ENCODE measurements at places on chromosomes 6 and 20.

- DNase-seq = no peak
Observed at GRCh38 chr6:165811512-165811911, 148.5 kb upstream of the PDE10A start.

GRCh38 chr6:138945354-138945753 is 42.7 kb downstream of the REPS1 start:
- DNase-seq = no peak

DNA sequence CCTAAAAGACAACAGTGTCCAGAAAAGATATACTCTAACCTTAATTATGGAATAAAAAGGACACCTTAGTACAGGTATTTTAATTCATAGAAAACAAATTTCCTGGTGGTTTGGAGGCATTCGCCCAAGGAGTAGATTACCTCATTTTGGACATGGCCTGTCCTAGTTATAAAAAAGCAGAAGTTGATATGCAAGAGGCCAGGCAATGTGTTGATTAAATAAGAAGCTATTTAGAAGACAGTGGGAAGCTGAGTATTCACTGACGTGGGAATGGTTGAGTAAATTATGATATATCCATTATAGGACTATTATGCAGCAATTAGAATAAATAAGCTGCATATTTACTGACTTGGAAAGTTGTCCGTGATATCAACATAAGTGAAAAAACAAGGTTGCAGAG is 314.9 kb downstream of the ALDH8A1 start:
- no peak for DNase-seq

DNA sequence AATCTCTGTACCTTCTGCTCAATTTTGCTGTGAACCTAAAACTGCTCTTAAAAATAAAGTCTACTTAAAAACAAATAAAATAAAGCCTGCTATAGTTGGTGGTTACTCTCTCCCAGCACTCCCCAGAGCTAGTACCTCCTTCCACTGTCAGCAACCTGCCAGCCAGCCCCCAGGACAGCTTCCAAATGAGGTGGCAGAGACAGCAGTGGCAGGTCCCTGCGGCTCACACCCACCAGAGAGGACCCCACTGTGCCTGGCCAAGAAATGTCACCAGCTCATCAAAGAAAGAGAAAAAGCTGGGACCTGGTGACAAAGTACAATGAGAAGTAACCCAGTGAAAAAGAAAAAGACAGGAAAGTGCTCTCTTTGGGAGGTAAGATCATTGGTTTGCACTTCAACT is 15.2 kb downstream of the APMAP start:
- no peak for DNase-seq

DNA sequence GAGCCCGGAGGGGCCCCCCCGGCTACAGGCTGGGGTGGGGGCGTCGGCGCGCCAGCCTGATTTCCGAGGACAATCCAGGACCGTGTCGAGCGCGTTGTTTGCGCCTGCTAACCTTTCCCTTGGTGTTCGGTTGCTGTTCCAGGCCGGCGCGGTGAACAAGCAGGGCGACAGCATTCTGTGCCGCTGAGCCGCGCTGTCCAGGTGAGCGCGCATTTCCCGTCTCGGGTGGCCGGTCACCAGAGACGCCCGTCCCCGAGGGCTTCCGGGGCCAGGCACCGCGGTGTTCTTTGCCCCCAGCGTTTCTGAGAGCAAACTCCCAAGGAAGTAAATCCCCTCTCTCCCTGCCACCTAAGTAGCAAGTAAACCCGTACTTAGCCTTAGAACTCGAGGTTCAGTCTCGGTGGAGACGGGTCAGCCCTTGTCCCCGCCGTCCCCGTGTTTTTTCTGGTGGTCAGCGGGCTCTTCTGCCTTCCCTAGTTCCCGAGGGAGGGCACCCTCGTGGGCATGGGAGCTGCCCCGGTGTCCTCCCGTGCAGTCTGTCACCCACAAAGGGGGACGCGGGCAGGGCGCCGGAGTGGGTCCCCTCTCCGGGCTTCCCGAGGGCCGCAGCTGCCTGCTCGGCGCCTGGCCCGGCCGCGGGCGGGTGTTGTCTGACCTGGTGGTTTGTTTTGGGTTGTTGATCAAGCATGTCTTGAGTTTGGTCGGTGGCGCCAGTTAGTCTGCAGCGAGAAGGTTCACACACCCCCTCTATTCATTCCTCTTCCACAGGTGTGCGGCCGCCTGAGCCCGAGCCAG is 1.5 kb downstream of the ID4 start:
- DNase-seq = no peak

DNA sequence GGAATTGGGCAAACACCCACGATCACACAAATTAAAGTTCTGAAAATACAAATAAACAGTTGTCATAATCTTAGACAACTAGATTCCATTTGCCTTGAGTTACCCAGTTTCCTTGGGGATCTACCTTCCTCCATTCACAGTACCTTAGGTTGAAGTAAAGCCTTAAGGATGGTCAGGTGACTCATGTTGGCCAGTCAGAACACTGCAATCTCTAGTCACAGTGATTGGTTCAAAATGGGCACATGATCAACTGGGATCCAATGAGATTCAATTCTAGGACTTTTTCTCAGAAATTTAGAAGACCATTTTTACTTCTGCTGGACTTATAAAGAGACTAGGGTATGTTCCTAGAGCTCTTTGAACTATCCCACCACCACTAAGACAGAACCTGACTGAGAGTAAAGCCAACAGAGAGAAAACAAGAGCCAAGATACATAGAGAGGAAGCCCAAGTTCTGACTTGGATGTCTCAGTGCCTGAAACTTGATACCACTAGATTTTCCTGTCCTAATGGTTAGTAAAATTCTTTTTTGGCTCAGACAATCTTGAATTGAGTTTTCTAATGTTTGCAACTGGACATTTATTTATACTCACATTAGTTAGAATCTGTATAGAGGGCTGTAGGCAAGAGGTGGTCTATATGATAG is 8.6 kb upstream of the CLIC5 start:
- DNase-seq = no peak

- peak; percentile 45 for DNase-seq
Observed at GRCh38 chr20:57514273-57514751, 10.6 kb downstream of the CTCFL start.

GRCh38 chr6:22737331-22737730 is 168.0 kb downstream of the HDGFL1 start:
- DNase-seq = no peak

DNA sequence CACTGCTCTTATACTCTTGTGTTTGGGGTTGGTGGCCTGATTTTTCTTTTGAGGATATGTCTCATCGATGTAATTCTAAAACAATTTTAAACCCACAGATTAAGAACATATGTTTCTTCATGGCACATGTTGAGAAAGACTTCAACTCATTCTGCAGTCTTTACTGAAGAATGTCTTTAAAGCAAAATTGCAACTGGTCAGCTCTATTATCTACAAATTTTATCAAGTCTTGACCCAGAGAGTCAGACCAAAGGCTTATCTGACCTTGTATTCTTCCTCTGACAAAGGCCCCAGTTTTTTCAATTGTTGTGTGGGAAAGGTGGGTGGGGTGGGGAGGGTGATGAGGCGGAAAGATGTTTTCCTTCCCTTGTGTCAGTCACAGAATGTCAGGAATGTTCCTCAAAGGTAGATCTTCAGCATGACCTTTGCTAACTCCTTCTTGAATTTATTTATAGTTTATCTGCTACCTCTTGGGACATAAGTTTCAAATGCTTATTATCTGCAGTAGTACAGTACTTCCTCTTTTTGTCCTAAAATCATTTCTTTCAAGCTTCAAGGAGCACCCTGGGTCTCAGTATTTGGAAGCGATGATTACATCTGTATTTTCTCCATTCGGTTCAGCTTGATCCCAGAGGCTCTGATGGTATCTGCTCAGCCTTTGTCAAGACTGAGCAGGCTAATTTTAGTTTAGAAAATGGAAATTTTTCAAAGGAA is 63.2 kb upstream of the TIAM2 start:
- DNase-seq = peak; percentile 77

- no peak for DNase-seq
Observed at GRCh38 chr20:527571-527886, 16.1 kb downstream of the CSNK2A1 start.

- DNase-seq = no peak
Observed at GRCh38 chr6:1762203-1762602, 152.5 kb downstream of the FOXC1 start.

DNA sequence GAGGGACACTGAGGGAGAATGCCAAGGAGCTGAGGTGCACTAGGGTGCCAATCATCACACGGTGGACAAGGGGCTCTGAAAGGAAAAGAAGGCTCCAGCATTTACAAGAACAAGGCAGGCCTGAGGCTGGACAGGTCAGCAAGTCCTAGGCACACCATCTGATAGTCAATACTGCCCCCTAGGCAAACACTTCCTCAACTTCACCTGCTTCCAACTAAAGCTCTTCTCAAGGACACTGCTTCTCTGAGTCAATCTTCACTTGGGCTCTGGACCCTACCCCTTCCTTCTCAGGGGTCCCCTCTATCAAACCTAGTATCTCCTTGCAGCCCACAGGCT is 37.7 kb upstream of the SLC4A11 start:
- peak; percentile 7 for DNase-seq

DNA sequence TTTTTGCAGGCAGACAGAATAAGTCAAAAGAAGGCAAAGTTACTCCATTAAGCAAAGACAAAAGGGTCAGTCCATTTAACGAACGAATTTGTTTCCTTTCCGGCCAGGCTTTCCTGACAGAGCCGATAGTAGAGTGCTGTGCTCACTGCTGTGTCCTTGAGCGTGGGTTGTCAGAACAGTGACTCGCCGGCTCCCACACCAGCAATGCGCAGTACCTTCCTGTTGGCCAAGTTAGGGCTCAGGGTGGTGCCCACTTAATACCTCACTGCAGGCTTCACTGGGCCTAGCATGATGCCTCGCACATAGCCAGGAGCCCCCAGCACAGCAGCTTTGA is 294.7 kb downstream of the FOXC1 start:
- DNase-seq = no peak

DNA sequence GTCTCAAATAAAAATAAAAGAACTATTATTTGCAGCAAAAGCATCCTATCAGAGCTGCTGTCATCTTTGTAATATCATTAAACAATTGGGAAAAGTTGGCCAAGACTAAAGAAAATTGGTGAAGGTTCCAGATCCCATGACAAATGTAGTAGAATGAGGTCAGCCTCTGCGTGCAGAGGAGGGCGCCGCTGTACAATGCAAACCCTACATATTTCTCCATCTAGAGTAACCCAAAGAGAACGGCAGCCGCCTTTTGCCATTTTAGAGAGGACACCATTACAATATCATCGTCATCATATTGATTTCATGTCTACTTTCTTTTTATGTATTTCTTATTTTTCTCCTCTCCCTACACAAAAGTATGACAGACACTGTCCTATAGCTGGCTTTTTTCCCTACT is 59.5 kb downstream of the ZMYND8 start:
- no peak for DNase-seq

DNA sequence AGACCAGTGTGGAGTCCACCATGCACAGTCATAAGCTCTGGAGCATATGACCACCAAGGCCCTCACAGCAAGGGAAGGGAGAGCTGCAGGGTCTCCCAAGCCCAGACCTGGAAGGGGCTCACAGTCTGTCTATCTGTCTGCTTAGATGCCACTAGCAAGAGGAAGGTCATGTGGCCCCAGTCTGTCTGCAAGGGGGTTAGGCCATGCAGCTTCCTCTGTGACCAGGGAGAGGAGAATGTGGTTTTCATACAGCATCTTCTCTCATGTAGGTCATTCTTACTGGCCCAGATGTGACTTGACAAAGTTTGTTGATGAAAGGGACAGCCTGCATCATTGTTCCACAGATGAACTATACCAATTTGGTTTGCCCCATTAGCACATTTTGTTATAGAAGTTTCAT is 260.8 kb downstream of the FARS2 start:
- no peak for DNase-seq

GRCh38 chr6:166633732-166634535 is 6.9 kb upstream of the RPS6KA2 start:
- DNase-seq = peak; percentile 57

DNA sequence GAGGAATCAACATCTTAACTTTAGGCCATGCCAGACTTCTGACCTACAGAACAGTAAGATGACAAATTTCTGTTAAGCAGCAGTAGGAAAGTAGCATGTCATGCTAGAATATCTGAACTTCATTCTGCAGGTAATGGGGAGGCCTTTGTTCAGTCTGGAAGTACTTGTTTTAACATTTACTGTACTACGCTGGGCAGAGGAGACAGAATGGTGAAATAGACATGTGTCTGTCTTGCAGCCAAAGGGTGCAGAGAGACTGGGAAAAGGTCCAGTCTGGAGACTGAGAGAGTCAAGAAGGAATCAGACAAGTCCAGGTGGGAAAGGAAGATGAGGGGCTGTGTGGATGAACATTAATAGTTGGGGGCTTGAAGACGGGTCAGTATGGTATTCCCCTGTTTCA is 17.5 kb upstream of the ZBTB2 start:
- DNase-seq = no peak

- peak; percentile 78 for DNase-seq
Observed at GRCh38 chr6:113120582-113121285, 736.4 kb upstream of the MARCKS start.

DNA sequence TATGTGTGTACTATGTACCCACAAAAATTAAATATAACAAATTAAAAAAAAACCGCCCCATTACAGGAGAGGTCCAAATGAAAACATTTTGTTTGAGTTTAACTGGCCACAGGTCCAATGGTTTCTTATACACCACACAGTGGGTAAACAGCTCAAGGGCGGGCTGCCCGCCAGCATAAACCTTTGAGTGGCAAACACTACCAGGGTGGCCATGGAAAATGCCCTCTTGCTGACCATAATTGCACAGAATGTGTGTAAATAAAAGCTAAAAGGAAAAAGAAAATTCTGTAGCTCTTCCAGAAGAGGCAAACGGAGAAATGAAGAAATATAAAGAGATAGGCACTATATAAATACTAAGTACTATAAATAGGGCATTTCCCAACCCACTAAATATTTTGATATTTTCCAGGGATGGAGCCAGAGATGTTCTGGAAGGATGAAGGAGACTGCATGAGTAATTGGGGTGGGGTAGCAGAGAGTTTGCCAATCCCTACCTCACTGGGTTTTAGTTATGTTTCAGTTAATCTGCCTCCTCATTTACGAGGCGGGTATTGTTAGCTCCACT is 1.1 kb upstream of the CDC5L start:
- no peak for DNase-seq

DNA sequence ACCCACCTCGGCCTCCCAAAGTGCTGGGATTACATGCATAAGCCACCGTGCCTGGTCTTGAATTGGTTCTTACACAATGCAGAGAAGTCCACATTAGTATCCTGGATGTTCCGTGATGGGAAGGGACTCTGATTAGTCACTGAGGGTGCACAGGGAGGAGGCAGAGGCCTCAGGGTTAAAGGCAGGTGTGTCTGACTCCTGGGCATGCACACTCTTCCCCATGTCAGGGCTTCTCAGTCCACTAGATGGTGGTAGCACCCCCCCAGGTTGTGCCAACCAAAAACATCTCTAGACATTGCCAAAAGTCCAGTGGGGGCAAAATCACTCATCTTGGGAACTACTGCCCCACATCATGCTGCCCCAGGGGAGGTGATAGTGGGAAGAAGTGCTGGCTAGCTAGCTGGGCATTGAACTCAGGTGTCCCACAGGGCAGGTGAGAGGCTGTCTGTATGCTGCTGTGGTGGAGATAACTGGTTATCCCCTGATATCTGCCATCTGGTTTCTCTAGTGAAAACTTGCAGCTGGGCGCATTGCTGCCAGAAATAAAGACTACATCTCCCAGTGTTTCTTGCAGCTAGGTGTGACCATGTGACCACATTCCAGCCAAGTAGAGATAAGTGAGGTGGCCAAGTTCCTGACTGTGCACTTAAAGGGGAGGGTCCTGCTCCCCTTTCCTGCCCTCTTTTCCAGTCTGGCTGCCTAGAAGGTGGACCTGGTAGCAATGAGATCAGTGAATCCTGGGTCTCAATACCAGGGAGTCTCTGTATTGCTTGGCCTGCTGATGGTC is 8.4 kb upstream of the NSFL1C start:
- DNase-seq = no peak

GRCh38 chr6:81751388-81752083 is 945 bp downstream of the TENT5A start:
- peak; percentile 56 for DNase-seq
